ENCODE measurements at places on chromosomes 2 and 18.

DNA sequence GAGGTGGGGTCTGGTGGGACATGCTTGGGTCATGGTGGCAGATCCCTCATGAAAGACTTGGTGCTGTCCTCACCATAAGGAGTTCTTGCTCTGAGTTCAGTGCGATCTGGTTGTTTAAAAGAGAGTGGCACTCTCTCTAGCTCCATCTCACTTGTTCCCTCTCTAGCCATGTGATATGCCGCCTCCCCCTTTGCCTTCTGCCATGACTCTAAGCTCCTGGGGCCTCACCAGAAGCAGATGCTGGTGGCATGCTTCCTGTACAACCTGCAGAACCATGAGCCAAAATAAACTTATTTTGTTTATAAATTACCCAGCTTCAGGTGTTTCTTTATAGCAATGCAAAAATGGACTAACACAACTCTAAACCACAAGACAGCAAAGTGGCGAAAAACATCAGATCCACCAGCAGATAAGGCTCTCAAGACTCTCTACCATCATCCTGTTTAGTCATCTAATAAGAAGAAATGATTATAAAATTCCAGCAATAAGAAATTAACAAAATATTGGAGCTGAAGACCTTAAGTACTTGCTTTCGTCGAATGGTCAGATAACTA is 75.5 kb downstream of the OLA1 start:
- DNase-seq = no peak

DNA sequence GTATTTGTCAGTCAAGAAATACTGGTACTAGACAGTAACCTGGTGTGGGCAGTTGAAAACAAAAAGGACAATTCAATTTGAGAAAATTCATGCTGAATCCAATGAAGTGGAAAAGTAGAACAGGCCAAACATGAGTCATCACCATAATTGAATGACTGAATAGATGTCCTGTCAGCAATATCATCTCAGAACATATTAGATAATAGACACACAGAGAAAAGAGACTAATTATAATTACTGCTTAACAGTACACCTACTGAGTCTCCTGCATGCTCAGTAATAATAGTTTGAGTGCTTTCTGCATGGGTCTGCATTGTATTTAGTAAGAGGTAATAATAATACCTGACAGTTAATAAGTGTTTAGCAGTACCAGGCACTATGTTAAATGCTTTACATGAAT is 138.6 kb upstream of the ZC3H15 start:
- no peak for DNase-seq

DNA sequence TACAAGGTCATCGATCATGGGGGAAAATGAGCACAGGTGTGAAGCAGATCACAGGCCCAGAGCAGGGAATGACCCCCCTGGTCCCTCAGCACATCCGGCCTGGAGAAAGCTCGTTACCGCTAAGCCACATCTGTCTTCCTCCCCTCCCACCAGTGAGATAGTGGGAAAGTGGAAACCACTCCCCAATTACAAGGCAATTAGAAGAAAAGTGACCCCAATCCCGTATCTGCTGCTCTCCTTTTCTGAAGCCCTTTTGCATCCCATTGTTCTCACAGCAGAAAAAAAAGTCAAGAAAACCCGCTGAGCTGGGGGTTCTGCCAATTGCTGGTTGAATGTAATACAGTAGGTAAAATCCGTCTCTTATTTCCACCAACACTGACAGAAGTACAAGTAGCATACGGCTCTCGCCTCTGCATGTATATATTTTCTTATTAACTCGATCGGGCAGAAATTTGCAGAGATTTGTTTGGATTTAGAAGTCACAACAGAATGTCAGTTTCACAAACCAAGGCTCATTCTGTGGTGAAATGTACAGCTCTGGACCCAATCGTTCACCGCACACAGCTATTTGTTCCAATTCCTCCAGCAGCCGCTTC is 287.0 kb downstream of the TCF4 start:
- no peak for DNase-seq

DNA sequence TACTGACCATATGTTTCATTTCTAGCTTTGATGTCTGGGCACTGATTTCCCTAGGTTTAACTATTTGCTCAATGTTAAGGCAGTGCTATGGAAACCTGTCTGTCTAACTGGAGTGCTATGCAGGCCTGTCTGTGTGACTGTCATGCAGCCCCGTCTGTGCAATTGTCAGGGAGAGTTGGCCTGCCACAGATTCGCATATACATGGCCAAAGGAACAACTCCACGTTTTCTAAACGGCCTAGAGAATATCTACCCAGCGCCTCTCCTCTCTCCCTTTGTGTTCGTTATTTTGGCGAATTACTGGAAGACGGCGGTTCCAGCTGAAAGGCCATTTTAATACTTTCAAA is 59.6 kb upstream of the PSME4 start:
- no peak for DNase-seq

GRCh38 chr2:74374509-74375205 is 5.5 kb downstream of the DCTN1 start:
- no peak for DNase-seq

GRCh38 chr2:7523481-7524120 is 606.4 kb downstream of the RNF144A start:
- DNase-seq = no peak

DNA sequence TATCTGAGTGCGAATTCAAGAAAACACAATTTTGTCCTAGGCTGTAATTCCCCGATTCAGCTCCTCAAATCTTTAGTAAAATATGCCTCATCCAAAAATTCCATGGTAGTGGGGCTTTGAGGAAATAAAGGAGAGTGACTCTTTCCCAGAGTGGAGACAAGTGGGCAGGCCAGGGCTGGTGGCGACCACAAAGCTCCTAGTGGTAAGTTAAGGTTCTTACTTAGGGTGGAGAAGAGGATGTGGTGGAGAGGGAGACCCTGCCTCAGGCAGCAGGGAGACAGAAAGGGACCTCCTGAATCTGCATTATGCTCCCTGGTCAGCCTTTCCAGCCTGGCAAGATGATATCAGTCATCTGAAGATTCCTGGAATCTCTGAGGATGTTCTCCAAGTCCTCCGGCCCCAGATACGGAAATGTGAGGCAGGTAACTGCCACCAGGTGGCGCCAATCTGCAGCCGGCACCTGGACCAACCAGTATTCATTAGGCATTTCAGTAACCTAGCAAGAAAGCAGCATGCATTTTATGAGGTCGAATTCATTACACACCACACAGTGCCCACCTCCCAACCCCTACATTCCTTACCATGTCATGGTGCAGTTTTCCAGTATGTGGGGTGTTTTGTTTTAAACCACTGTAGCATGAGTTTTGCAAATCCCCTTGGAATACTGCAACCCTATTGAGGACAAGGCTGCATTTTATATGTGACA is 106.4 kb downstream of the POLE4 start:
- peak; percentile 28 for DNase-seq

- no peak for DNase-seq
Observed at GRCh38 chr2:168930242-168930641, 29.2 kb downstream of the G6PC2 start.

DNA sequence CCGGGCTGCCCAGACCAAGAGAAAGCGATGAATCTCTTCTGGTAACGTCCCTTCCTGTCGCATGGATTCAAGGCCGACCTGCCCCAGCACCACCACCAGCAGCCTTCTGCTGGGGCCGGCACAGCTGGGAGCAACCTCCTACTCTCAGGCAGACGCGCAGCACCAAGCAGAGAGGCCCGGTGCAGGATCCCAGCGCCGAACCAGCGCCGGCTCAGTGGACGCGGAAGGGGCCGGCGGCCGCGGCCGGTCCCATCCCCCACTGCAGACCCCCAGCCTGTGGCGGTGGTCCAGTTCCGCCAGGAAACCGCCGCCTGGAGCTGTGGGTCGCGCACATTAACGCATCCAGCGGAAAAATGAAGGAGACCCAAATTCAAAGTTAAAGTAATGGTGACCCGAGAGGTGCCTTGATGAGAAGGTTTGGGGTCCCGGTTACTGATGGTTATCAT is 525 bp upstream of the MAL start:
- DNase-seq = no peak

DNA sequence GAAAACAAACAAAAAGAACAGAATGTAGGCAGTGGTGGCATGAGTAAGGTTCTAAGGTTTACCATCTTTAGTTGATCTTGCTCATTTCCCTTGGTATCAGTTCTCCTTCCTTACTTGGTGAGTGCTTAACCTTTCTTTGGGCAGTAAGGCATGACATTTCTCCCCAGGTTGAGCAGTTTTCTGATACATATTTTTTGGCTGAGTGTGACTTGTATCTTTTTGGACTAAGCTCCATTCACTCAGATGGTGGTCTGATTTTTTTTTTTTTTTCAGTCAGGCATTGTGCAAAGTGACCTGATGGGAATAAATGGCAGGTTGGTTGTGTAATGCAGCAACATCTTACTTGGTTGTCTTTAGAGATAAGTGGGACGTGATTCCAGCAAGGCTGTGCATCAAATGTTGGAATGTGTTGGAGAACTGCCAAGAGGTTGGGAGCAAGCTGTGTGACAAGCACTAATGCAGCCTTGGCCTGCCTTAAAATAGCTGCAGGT is 15.1 kb downstream of the SPTBN1 start:
- no peak for DNase-seq

GRCh38 chr18:31741097-31741735 is 19.5 kb downstream of the SLC25A52 start:
- peak; percentile 39 for DNase-seq

DNA sequence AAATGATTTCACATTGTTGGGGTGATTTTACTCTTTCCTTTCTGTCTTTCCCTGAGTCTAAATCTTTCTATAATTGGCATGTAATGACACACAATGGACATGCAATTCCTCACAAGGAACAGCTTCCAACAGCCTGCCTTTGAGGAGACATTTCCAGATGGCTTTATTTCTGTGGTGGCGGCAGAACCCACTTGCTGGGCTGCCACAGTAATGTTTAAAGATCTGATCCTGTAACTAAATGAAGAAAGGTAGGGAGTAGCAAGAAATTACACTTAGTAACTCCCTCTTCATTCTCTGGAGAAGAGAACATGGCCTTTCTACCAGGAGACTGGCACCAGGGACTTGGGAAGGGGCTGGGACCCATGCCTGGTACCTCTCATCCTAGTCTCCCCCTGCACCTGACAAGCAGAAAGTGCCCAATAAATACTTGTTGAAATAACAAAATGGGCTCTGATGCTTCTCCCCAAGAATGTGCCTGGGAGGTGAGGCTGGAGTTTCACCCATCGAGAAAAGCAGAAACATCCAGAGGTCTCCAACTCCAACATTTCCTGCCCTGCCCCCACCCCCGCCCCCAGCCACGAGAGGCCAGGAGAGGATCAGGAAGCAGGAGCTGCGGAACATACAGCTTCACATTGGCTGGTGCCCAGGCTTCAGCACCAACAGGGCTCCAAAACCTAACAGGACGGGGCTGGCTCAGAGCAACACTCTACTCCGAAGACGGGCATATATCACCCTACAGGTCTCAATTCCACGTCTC is 92.1 kb downstream of the PXDN start:
- no peak for DNase-seq

DNA sequence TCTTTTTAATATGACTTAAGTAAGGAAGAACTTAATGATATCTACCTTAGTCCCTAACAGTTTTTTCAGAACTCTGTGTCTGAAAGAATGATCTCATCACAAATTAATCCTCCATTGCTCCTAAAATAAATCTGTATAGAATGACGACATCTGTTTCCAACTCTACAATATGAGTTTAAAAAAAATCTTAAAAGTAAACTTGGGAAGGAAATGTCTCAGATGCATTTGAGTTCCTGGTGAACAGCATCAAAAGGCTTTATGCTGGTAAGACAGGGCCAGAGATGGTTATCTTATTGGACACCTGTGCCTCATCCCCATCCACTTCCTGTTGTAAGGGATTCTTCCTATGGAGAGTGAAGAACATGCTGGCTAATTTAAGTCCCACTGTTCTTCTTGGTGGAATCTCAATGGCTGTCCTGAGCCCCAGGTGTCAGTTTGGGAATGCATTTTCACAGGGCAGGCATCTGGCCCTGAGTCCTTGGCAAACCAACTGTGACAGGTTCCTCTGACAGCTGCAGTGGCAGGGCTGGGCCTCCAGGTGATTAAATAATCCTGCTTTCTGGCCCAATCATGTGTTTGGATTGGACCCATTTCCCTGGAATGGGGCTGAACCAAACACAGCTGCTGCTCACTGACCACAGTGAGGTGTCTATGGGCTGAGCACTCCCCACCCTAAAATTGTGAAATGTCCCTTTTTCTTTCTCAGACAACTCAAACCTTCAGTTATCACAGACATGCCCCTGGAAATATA is 12.9 kb upstream of the NCKAP5 start:
- no peak for DNase-seq

DNA sequence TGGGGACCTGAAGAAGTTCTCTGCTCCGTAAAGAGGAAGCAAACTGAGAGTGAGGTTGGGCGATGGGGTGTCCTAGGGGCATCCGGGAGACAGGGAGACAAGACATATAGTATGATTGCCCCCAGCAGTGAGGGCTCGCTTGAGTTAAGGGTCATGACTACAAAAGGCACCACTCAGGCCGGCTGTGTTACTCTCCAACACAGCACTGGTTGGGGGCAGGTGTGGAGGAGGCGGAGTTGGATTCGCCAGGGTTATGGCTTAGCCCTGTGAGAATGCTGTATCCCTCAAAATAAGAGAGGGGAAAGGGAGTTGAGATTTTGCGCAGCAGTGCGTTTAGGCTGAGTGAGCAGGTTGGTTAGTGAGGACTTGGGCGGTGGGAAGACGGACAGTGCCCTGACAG is 12.0 kb downstream of the DYSF start:
- DNase-seq = no peak

GRCh38 chr2:218387369-218388194 is 5.5 kb downstream of the SLC11A1 start:
- no peak for DNase-seq

GRCh38 chr2:21676041-21676440 is 552.3 kb downstream of the TDRD15 start:
- DNase-seq = no peak

DNA sequence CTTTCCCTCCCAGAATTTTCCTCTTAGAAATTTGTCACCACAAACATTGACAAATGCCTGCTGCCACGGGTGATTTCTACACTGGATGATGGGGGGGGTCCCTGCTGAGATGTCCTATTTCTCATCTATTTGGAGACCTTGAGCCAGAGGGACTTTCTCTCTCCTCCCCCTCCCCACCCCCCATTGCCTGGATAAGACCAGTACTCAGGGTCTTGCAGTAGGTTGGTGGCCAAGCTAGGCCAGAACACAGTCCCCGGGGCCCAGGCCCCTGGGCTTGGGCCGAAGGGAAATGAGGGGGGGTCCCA is 560 bp upstream of the DUSP2 start:
- no peak for DNase-seq

- DNase-seq = no peak
Observed at GRCh38 chr18:48767090-48767690, 183.6 kb downstream of the SMAD7 start.

- DNase-seq = no peak
Observed at GRCh38 chr2:75765798-75766197, 55.1 kb upstream of the GCFC2 start.

- no peak for DNase-seq
Observed at GRCh38 chr2:23005469-23005868, 379.5 kb upstream of the KLHL29 start.

- no peak for DNase-seq
Observed at GRCh38 chr2:68695971-68696370, 38.6 kb upstream of the ARHGAP25 start.

DNA sequence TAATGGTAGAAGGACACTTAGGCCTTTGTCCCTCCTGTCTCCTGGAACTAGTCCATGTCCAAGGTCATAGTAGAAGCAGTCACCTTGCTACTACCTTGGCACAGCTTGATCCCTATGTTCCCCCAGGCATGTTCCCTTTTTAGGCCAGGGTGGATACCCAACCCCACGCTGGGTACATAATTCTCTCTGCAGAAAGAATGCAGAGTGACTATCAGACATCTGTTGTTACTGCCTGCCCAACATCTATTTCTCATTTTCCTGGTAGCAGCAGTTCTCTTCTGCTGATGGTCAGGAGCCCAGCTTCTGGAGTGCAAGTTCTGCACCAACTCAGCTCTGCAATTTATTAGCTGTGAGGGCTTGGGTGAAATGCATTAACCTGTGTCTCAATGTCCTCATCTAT is 4.4 kb upstream of the METTL21A start:
- DNase-seq = no peak
